ENCODE measurements at places on chromosomes 1 and 21.

DNA sequence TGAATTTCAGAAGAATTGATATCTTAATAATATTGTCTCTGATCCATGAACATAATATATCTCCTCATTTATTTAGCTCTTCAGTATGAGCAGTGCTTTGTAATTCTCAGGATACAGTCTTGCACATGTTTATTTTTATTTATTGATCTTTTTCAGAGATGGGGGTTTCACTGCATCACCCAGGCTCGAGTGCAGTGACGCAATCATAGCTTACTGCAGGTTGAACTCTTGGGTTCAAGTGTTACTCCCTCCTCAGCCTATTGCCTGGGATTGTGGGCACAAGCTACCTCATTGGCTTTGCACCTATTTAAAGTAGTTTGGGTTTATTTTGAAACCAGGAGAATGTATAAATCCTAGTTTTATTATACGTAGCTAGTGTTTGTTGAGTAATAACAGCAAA is 4.7 kb downstream of the RPS6KC1 start:
- ATAC-seq, result no peak

DNA sequence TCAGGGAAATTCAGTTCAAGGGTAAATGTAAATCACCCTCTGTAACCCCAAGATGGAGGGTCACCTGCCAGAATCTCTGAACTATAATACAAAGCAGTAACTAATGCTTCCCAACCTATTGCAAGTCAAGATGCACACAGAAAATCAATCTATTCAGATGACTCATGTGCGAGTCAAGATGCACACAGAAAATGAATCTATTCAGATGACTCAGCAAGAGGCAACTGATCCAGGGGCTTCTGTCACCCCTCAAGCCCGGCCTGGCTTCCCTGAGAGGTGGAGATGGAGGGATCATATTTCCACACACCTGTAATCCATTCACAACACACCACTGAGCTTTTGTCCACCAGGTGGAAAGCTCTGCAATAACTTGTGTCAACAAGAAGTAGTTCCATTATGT is 17.4 kb upstream of the HIVEP3 start:
- ATAC-seq, result peak; percentile 92

DNA sequence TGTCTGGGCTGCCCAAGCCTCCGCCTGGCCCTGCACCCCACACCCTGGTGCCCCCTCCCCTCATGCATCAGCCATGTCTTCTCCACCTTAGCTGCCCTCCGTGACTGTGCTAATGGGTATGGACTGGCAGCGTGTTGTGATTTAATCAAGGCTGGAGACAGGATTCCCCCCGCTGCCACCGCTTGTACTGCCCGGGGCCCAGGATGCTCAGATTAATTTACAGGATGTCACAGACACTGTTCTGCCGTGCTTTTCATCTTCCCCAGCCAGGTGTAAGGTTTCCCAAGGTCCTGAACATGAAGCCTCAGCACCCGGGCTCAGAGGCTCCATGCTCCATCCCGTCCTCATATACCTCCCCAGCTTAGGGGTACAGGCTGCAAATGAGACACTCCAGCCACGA is 66.3 kb downstream of the TAS1R2 start:
- ATAC-seq, result no peak

- ATAC-seq, result no peak
Measured at GRCh38 chr21:42188663-42189062, 30.3 kb upstream of the ABCG1 start.

DNA sequence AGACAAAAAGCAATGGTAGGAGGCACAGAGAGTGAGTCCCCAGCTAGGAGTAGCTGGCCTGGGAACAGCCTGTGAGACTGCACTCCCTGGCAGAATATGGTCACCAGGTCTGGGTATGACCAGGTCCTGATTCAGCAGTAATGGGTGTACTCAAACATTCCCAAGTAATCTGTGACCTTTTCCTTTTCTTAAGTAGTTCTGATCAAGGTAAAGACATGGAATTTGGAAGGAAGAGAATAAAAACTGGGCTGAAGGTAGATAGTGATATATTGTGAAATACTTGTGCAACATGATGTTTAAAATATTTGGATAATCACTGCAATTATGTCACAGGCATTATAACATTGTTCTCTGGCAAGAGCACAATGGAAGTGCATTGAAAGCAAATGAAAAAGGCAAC is 147.2 kb upstream of the DPYD start:
- ATAC-seq, result no peak

GRCh38 chr21:45982092-45982757 is 655 bp downstream of the COL6A1 start:
- no peak for ATAC-seq

DNA sequence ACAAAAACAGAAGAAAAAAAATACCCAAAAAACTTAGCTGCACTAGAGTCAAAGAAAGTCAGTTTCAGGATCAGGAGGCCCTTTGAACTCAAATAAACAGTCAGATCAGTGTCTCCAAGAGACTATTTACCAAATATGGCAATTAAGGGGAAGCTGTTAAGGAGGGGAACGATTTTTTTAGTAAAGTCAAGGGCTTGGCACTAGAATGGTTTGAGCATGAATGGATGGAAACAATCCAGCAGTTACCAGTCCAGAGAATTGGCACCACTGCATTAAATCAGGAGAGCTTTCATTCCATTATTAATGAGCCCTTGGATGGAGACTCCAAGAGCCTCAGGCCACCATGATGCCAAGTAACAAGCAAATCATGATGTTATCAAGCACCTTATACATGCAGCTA is 7.2 kb downstream of the TRAPPC3 start:
- ATAC-seq, result no peak

DNA sequence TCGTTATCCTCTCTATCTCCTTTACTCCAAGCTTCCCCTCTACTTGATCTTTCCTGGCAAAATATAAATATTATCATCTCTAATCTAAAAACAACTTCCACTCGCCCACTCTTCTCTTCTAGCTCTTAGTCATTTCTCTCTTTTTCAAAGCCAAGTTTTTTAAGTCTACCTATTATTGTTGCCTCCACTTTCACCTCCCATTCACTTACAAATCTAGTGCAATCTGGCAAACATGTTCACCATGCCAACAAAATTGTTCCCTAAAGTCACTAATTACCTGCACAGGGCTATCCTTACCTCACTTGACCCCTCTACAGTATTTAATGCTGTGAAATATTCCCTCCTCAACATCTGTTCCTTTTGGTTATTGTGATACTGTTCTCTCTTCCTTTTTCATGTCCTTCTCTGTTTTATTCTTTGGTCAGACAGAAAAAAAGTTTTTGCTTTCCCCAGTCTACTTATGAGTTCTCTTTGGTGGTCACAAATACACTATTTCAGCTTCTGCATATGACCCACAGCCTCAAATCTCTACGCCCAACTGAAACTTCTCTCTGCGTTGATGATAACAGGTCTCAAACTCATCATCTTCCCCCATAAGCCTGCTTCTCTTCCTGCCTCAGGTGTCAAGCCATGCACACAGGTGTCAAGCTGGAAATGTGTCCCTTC is 31.9 kb upstream of the RAP1A start:
- ATAC-seq, result peak; percentile 25

- no peak for ATAC-seq
Measured at GRCh38 chr1:55262822-55263221, 47.7 kb upstream of the USP24 start.

DNA sequence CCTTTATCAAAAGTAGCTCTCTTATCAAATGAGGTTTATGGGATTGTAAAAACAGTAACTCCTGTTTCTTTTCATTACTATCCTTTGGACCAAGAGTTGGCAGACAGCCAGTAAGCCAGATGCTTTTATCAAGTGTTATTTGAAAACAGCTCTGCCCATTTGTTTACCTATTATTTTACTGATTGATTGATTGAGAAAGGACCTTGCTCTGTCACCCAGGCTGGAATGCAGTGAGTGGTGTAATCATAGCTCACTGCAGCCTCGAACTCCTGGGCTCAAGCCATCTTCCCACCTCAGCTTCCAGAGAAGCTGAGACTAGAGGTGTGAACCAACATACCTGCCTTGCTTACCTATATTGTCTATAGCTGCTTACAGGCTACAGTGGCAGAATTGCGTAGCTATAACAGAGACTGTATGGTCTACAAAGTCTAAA is 3.6 kb downstream of the PRKAB2 start:
- ATAC-seq, result no peak

DNA sequence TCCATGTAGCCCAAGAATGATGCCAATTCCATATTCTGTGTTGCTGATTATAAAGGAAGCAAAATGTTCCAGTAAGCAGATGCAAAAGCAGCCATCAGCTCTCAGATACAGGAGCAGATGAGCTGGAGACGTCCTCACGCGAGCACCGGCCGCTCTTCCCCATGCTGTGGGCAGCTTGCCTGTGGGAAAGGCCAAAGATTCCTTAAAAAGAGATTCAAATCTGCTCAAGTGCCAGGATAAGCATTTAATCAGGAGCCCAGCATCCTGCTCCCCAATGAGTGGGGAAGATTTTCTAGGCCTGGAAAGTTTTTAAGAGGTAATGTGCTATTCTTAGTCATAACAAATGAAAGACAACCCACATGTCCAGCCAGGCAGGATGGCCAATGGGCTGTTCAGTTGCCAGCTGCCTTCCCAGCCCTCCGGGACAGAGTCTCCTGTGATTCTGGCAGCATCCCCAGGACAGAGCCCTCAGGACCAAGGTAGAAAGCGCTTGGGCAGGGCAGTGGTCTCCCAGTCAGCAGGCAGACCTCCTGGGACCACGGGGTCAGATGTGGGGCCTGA is 108.2 kb upstream of the TMPRSS2 start:
- ATAC-seq, result no peak

GRCh38 chr1:159341736-159342135 is 39.6 kb downstream of the FCER1A start:
- ATAC-seq, result no peak

DNA sequence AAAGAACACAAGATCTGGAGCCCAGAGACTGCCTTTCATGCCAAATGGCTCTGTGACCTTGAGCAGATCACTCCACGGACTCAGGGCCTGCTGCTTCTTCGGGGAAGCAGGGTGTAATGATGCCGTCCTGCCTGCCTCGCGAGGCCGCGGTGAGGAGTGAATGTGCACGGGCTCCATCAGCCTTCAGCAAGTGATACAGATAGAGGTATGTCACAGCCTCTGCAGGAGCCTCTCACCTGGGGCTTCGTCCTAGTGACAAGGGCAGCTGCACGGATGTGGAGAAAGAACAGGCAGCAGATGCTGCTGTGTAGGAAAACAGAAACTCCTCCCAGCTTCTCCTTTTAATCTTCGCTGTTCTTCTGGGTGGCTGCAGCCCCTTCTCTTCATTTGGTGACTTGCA is 127.5 kb downstream of the KCNN3 start:
- no peak for ATAC-seq

- no peak for ATAC-seq
Measured at GRCh38 chr1:77342745-77343144, 60.9 kb downstream of the AK5 start.

DNA sequence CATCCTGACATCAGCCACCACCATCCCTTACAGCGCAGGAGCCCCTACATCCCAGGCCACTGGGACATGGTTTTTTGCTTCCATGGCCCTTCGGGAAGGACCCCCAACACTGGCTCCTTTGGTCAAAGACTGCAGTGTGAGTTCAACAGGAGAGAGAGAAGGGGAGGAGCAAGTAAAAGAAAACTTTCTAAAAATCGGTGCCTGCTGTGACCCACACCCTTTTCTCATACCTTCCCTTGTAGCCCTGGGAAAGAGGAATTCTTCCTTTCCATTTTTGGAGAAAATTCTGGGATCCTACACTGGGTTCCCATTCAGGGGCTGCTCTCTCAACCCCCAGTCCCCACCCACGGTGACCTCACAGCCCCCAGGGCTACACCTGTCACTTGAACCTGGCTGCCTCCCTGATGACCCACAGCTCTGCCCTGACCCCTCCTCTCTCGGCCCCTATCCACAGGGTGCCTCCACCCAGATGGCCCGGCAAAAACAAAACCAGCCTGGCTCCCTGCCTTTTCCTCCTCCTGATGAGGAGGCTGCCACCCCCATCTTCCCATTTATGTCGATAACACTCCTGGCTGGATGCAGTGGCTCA is 7.6 kb downstream of the PADI4 start:
- no peak for ATAC-seq

DNA sequence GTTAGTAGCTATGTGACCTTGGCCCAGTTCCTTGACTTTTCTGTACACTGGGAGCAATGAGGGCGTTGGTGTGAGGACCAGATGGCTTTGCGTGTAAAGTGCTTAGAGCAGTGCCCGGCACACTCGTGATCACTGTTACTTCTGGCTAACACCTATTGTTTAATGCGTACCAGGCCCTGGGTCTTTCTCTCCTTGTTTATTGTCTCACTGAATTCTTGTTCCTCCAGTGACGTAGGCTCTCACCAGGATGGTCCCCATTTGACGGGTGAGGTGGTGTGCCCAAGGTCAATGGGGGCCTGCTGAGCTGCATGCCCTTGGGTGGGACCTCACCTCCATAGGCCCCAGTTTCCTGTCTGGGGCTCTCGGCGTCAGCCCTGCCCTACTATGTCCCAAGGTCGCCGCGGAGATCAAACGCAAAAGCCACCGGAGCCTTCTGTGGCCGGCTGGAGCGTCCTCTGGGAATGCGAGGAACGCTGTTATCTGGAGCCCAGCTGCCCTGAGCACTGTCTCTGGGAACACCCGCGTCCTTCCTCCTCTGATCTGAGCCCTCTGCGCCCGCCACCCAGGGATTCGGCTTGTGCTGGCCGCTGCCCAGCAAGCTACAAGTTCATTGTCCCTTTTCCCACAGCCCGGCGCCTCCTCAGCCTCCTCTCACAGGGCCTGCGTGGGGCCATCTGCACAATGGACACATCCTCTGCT is 28.9 kb downstream of the ALPL start:
- no peak for ATAC-seq

DNA sequence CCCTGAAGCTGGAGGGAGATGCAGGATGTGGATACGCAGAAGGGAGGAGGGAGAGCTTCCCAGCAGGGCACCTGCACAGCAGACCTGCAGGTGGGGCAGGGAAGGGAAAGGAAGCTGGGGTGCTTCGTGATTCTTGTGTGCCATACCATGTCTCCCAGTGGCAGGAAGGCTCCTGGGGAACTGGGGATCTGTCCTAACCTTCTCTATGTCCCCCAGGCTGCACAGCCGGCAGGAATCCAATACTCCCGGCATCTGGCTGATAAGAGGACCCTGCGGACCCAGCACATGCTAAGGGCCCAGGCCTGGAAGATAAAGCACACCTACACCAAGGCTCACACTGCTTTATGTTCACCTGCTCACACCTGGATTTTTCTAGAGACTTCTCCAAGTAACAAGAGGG is 79.4 kb downstream of the ITPKB start:
- ATAC-seq, result no peak

DNA sequence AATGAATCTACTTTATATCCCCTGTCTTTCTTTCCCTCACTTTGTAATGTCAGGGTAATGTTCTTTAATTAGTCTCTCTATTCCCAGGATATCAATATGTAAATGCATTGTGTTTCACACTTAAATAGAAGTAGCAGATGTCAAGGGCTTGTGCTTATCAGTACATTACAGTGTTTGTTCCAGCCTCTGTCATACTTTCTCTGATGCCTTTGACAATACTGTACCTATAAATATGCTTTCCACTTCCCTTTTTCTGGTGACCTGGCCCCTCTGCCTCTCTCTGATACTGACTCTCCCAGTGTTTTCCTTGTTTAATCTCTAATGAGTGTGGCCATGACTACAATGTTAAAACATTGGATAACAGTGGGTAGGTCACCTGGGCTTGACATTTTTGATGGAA is 862.0 kb upstream of the NEGR1 start:
- ATAC-seq, result no peak
